ENCODE measurements at places on chromosomes 4 and X. TPM values are rescaled to one million over a fixed set of nuclear protein-coding genes. Genes with fewer than 3 reads are reported as not detected.

DNA sequence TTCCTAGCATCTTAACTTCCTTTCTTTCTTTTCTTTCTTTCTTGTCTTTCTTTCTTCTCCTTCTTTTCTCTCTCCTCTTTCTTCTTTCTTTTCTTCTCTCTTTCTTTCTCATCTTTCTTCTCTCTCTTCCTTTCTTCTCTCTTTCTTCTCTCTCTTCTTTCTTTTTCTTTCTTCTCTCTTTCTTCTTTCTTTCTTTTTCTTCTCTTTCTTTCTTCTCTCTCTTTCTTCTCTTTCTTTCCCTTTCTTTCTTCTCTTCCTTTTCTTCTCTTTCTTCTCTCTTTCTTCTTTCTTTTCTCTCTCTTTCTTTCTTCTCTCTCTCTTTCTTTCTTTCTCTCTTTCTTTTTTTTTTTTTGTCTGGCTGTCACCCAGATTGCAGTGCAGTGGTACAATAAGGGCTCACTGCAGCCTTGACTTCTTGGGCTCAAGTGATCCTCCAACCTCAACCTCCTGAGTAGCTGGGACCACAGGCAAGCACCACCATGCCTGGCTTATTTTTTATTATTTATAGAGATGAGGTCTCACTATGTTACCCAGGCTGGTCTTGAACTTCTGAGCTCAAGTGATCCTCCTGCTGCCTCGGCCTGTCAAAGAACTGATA lies 17.5 kb downstream of the NMU start:
- peaks cover 9% of the 10 kb centered on the region for H3K4me1 ChIP-seq
- H3K27me3 ChIP-seq, result peaks cover 5% of the 10 kb centered on the region
- DNase-seq, result no peak

GRCh38 chr4:52510939-52511565 lies 148.0 kb downstream of the USP46 start:
- no peaks in the 10 kb centered on the region for H3K4me1 ChIP-seq
- H3K36me3 ChIP-seq, result no peaks in the 10 kb centered on the region
- no peak overlapping the region for H3K27ac ChIP-seq
- no peak for DNase-seq
- peaks cover 7% of the 10 kb centered on the region for H3K27me3 ChIP-seq

DNA sequence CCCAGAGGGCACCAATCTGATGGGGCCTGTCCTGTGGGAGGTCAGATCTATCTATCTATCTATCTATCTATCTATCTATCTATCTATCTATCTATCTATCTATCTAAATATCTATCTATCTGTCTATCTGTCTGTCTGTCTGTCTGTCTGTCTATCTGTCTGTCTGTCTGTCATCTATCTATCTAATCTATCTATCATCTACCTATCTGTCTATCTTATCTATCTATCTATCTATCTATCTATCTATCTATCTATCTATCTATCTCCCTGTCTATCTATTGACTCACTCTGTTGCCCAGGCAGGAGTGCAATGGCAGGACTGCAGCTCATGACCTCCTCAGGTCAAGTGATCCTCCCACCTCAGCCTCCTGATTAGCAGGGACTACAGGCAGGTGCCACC lies 155.7 kb upstream of the STX18 start:
- no peak for DNase-seq
- H3K27ac ChIP-seq, result no peak overlapping the region
- H3K4me3 ChIP-seq, result no peak overlapping the region
- no peaks in the 10 kb centered on the region for H3K27me3 ChIP-seq
- H3K4me1 ChIP-seq, result peaks cover 6% of the 10 kb centered on the region

DNA sequence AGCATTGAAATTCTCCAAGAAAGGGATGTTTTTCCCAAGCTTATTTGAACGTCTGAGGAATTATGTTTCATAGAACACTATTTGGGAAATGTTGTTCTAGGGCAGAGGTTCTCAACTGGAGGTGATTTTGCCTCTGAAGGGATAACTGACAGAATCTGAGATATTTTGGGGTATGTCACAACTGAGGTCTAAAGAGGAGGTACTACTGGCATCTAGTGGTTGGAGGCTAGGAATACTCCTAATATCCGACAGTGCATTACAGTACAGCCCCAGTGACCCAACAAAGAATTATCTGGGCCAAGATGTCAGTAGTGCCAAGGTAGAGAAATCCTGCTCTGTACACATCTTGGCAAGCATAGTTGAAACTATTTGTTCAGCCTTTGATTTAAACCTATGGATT lies 6.4 kb downstream of the HSPA4L start:
- peak; percentile 4 for DNase-seq
- H3K4me3 ChIP-seq, result no peak overlapping the region
- H3K36me3 ChIP-seq, result no peaks in the 10 kb centered on the region
- no peak overlapping the region for H3K27ac ChIP-seq

IL13RA1 gene
- total RNA-seq, result 0.18 TPM

FAM53A gene
- 1.8 TPM for total RNA-seq

RRH gene
- not detected for total RNA-seq

SLC10A7 gene
- 11.0 TPM for total RNA-seq

SSX1 gene
- total RNA-seq, result not detected

Measured in activated CD8-positive, alpha-beta T cell treated with anti-CD3 and anti-CD28 coated beads for 36 hours (primary cell).